ENCODE measurements at places on chromosomes 1 and 21.

- DNase-seq, result no peak
Observed at GRCh38 chr1:76240316-76240715, 165.8 kb downstream of the ST6GALNAC3 start.

DNA sequence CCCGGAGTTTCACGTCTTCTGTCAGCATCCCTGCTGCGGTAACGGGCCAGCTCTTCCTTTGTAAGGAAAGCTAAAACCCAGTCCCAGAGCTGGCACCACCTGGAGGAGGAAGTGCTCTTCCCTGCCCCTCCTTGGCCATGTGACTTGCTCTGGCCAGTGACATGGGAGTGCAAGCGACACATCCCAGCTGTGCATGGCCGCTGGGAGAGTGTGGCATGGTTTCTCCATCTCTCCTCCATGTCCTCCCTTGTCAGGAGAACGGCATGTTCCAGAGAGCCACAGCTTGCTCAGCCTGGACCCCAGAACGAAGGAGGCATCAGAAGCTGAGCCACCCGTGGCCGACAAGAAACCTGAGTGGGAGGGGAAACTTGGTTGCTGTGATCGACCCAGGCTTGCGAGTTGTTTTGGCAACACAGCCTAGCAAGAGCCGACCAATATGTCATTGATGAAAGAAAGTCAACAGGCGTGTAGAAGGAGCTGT is 2.7 kb upstream of the PRXL2B start:
- DNase-seq, result no peak

DNA sequence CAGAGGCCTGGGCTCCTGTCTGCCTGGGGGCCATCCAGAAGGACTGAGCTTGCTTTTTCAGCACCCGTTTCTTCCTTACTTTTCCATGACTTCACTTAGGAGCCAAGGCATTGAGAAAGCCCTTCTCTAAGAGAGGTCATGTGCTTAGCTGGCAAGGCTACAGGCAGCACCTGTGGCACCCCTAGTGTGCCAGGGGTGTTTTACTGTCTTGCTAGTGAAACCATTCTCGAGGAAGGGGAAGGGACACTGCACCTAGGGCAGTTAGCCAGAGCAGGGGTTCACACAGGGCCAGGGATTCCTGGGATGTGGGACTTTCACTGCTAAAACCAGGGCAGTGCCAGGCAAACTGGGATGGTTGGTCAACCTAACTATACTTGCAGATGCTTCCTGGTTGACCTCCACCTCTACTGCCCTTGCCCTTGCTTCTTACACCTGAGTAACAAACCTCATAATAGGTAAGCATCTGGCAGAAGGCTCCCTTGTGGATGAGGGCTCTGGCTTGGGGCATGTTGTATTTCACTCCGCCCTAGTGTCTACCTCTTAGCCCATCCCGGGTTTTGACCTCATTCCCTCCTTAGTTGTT is 69.2 kb downstream of the NOS1AP start:
- DNase-seq, result no peak

- no peak for DNase-seq
Observed at GRCh38 chr1:94727846-94728715, 92.1 kb upstream of the SLC44A3 start.

DNA sequence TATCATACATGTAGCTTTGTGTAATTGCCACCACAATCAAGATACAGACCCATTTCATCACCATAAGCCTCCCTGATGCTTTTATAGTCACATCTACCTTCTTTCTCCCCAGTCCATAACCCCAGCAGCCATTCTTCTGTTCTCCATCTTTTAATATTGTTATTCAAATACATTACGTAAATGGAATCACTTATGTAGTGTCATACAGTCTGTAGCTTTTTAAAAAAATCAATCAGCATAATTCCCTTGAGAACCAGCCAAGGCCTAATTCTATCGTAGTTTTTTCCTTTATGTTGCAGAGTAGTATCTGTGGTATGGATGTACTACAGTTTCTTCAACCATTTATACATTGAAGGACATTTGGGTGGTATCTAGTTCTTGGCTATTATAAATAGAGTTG is 31.6 kb upstream of the WDR26 start:
- DNase-seq, result no peak

GRCh38 chr1:167515893-167516321 is 2.4 kb downstream of the CD247 start:
- no peak for DNase-seq

GRCh38 chr1:233045588-233045987 is 95.2 kb downstream of the NTPCR start:
- DNase-seq, result no peak

- DNase-seq, result no peak
Observed at GRCh38 chr1:243421784-243422183, 165.9 kb downstream of the SDCCAG8 start.

- DNase-seq, result no peak
Observed at GRCh38 chr1:150696590-150696989, 364 bp downstream of the GOLPH3L start.

GRCh38 chr1:158417586-158417985 is 8.5 kb downstream of the OR10K2 start:
- DNase-seq, result no peak

GRCh38 chr1:158329733-158330132 is 1.6 kb downstream of the CD1B start:
- DNase-seq, result no peak

- DNase-seq, result no peak
Observed at GRCh38 chr21:33916200-33916567, 580 bp upstream of the ATP5PO start.

GRCh38 chr1:208829595-208829994 is 585.4 kb upstream of the PLXNA2 start:
- DNase-seq, result no peak

GRCh38 chr1:94243665-94244064 is 6.3 kb upstream of the ARHGAP29 start:
- DNase-seq, result no peak

- DNase-seq, result no peak
Observed at GRCh38 chr1:153535242-153536011, at the start of gene S100A6. S100A6 (minus strand) TSS chr1:153535991; CDS start chr1:153535339, 652 bp downstream.

DNA sequence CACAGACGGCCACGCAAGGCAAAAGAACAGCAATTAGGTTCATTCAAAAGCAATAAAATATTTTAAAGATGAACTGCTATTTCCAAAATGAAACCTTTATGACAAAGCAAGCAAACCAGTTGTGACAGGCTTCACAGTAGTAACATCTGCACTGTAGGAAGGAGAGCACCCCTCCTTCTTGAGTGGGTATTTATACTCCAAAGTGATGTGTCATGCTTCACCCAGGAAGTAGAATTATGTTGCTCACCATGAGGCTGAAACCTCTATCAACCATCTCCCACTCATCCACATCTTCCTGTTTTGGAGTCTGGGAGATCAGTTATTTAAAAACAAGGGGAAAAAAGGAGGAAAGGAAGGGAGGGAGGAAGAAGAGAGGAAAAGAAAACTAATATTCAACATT is 885 bp downstream of the OR2T10 start:
- no peak for DNase-seq

DNA sequence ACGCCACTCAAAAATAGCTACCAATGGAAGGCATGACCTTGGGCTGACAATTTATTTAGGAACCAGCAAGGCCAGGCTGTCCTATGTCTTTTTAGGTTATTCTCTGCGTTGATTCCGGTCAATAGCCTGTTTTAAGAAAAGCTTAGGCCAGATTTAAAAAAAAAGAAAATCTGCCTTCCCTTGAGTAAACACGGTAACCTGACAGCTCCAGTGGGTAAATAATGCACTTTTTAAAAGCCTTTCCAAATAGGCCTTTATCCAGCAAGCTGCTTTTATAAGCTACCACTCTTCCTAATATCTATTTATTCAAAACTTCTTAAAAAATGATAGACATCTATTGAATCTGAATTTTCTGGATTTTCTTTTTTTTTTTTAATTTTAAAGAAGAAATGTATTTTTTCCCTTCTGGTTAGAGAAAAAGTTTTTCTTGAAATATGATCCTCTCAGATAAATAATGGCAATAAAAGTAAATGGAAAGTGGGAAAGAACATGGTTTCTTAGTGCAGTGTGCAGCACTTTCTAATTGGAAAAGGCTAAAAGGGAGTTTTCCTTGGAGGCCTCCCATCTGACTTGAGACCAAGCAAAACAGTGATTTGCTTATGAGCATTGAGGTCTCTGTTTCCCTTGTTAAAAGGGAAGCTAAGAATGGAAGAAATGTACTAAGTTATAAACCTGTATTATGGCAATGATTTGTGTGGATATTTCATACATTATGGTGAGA is 281.0 kb upstream of the RUNX1 start:
- DNase-seq, result no peak

- DNase-seq, result no peak
Observed at GRCh38 chr21:19228226-19228625, 824.6 kb upstream of the TMPRSS15 start.

GRCh38 chr1:187655104-187655503 is 826.4 kb downstream of the PLA2G4A start:
- DNase-seq, result no peak

- no peak for DNase-seq
Observed at GRCh38 chr1:83958704-83959103, 40.2 kb downstream of the TTLL7 start.

GRCh38 chr1:199854686-199855321 is 172.7 kb upstream of the NR5A2 start:
- no peak for DNase-seq

- no peak for DNase-seq
Observed at GRCh38 chr1:2377751-2378440, 13.5 kb downstream of the MORN1 start.
